T-cell (primary cell): ENCODE measurements at places on chromosomes 5 and 9.

DNA sequence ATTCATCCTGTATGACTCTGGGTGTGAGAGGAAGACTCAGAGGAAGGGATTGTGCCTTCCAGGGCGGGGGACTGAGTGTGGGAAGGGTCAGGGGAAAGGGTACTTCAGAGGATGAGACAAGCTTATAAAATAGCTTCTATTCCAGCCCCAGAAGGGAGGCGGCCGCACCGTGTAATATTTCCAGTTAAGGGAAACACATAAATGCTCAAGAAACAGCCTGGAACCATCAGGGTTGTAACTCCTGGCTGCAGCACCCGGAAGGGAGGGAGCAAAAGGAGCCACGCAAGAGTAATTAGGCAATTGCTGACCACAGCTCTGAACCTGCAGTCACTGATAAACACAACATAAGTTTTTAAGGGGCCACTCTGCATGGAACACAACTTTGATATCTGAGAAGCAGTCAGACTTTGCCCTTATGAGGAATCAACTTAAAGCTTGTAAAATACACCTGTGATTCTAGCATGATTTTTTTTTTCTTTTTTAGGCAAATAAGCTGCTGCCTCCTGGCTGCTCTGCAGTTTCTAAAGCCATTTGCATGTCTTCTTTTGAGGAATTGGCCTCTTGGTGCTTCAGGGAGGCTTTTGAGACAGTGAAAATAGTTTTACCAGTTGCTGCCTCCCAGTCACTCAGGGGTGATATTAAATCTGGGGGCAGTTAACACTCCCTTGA, 382.7 kb downstream of the ENC1 start:
- DNase-seq: no peak

GRCh38 chr9:94643176-94643575, 3.9 kb upstream of the FBP1 start:
- DNase-seq: no peak

DNA sequence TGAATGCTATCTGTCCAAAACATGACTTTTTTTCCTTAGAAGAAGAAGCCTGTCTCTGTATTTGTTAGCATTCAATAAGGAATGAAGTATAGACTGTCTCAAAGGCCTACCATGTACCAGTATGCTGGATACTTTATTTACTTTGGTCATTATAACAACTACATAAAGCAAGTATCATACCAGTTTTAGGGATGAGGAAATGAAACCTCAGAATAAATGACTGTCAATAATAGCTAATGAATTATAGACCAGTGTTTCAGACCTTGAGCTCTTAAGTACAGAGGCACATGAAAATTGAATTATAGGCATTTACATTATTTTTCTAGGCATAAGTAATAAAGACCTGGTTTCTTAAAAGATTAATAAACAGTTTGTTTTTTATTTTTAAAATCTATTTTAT, 166.4 kb upstream of the TLX3 start:
- DNase-seq: no peak

DNA sequence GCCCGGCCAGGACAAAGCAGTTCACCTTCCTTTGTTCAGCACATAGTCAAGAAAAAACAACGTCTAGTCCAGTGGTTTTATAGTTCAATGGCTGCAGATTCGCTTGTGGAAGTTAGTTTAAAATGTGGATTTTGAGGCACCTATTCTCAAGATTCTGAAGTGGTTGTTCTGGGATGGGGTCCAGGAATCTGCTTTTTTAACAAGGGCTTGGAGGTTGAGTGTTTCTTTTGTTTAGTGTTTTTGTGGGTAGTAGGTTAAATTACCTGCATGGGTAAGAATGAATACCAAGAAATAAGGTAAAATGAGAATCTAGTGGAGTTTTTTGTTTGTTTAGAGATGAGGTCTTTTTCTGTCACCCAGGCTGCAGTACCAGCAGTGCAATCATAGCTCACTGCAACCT, 28.4 kb upstream of the NADK2 start:
- no peak for DNase-seq

- DNase-seq: no peak
Measured at GRCh38 chr5:28808967-28809810, 1770.8 kb upstream of the CDH9 start.

GRCh38 chr5:15080219-15080618, 208.6 kb upstream of the ANKH start:
- no peak for DNase-seq

DNA sequence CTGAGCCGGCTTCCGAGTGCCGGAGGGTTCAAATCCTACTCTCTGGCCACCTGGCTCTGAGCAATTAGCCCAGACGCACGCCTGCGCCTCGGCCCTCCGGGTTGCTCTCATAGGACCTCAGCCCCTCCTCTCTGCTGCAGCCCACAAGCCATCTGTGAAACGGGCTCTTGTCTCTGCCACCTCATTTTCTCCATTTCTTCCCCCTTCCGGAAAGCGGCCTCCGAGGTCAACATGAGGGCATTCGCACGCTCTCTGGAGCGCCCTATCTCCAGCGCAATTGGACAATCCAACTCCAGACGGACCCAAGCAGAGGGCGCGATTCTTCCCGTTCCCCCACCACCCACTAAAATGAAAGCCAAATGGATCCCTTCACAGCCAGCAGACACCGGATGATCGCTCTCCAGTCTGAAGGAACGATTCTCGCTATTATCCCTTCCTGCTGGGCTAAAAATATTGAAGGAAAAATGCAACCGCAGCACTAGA, 41.5 kb downstream of the VAV2 start:
- no peak for DNase-seq

GRCh38 chr9:114909661-114910060, 20.7 kb downstream of the TNFSF8 start:
- no peak for DNase-seq

DNA sequence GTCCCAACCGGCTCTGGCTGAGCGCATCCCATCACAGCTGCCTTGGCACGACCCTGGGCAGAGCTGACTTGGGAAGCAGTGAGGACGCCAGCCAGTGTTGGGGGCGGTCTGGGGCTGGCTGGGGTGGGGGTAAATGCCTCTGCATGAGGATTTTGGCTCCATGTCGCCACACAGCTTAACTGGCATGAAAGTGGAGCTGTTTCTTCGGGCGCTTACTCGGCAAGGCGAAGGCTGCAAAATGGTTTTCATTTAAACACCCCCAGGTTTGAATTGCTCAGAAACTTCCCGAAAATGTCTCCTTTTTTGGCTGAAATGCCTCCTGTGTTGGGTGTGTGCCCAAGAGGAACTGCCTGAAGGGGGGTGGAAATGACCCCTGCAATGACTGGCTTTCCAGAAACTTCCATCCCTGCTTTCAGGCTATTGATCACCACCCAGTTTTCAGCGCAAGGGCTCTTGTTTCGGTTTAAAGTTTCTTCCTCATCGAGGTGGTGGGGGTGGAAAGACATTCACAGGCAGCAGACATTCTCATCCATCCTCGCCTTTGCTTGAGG, 38.3 kb downstream of the PTGES start:
- DNase-seq: no peak

DNA sequence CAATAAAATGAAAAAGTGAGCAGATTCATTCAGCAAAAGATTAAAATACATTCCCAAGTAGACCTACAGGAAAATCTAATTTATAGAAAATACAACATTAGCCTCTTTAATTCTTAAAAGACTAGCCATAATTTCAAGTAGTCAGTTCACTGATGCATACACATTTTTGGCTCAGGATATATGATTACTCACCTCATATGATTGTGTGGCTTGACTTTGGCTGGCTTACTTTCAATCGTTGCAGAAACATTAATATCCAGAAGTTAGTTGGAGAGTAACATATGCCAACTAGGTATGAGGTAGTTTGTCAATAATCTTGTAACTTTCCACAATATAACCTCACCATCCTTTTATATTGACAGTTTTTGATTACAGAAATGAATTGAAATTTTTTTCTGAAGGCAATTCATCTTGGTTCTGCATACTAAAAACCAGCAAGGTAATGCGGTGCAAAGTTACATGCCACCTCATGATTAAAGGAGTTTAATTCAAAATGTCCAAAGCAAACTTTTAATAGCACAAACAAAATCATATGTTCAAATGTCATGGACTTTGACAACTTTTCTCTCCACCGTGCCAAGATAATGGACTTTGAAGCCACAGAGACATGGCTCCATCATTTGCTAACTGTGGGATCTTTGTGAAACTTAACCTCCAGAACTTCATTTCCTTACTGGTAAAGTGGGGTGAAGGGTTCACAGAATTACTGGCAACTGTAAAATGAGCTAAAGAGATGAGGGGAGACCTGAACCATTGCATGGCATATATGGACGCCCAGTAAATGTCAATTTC, 76.6 kb upstream of the PAM start:
- no peak for DNase-seq

- DNase-seq: no peak
Measured at GRCh38 chr5:90214991-90215390, 194.6 kb downstream of the CETN3 start.

GRCh38 chr5:177067503-177067902, 19.2 kb upstream of the FGFR4 start:
- DNase-seq: no peak

DNA sequence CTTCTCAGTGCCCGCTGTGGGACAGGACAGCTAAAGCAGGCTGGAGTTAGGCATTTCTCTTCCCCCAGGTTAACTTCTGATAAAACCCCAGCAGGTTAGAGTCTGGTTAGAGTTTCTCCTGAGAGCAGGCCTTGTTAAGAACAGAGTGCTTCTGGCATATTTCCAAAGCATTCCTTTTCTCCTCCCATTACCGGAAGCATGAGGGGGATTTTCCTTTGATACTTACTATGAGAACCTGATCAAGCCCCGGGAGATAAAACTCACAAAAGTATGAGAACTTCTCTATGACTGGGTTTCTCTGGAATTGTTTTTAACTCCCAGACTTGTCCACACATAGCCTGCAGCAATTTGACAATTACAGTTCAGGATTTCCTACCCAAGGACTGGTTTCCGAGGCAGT, 77.4 kb upstream of the MAST4 start:
- DNase-seq: no peak

- no peak for DNase-seq
Measured at GRCh38 chr9:35517552-35518224, 27.8 kb downstream of the RUSC2 start.

DNA sequence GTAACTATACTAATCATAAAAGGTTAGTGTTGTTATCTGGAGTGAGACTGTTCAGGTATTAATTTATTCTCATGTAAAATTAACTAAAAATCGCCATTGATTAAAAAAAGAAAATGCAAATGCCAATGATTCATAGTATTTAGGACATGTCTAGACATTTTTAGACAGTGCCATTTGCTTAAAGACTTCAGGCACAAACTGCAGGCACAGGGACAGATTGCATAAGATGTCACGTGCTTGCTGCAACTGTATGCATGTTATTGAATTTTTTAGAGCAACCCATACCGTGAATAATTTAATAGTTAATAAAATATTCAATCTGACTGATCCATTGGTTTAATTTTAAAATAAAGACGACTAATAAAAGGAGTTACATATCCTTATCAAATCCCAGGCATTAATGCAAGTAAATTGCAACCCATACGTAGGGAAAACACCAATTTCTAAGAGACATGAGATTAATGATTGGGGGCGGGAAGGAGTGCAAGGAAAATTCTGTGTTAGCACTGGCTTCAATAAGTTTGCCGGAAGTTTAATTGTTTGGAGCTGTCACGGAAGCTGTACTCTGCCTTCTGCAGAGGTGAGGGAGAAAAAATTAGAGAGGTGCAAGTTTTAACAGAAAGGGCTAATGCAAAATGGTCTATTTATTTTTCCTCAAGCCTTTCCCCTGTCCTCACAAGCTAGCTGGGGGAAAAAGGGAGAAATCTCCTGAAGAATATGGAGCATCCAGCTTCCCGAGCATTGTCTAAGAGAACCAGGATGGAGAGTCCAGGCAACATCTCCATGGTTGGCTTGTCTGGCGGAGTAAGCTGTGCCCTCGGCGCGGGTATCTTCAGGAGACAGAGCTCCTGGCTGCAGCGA, 2.9 kb downstream of the EDIL3 start:
- no peak for DNase-seq

DNA sequence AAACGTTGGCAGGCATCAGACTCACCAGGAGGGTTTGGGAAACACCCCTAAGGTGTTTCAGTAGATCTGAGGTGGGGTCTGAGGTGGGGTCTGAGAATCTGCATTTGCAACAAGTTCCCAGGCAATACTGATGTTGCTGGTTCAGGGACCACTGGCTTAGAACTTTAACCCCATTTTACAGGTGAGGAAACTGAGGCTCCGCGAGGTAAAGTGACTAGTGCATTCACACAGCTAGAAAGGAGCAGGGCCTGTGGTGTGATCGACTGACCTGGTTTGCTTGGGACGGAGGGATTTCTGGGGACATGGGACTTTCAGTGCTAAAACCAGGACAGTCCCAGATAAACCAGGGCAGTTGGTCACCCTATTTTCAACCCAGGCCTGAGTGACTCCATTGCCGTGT, 81.4 kb upstream of the ZNF618 start:
- DNase-seq: no peak

GRCh38 chr5:139181835-139182452, 16.2 kb downstream of the SIL1 start:
- DNase-seq: no peak

DNA sequence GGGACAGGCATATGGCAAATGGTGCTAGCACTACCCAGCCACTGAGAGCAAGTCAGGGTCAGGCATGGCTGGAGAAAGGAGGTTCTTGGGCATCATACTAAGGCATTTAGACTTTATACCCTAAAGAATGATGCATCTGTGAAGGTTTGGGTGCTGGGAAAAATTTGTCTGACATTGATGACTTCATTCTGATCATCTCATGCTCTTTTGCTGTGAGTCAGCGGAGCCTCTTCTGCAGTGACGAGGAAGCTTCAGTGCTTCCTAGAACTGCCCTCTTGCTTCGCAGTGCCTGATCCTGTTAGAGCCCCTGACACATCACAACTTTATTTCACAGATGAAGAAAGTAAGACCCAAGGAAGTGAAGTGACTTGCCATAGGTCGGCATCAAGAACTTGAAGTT, 266.6 kb upstream of the GAS1 start:
- no peak for DNase-seq

DNA sequence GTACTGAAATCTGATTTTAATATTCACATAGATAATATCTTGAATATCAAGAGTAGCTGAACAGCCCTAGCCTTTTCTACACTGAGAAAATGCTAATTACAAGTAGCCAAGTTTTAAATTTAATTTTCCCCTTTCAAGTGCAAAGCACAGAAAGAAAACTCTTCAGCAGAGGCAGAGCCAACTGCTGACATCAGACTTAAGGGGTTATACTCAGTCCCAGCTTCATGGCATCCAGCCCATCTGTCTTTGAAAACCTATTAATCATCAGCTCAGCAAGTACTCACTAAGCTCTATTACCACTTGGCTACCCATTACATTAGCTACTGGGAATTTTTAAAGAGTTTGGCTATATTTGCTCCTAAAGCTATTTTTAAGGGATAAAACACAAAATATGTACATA, 220.5 kb downstream of the SLC12A2 start:
- no peak for DNase-seq

DNA sequence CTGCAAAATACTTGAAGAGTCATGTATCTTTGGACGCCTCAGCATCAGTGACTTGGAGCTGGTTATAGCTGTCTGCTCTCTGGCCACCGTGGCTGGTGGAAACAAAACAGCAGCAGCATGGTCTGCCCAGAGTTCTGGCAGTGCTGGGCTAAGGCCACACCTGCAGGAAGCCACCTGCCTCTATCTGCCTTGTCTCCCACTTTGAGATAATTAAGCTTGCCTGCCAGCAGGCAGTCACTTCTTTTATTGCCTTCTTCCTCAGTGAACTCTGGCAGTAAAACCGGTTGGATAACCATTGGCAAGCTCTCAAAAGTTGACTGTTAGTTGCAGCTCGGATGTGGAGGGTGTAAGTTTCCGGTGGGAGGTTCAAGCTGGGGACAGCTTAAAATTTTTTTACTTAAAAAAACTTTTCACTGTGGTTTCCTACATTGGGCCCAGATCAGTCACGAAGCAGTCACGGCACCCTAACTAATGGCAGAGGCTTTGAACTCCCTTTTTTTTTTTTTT, 4.9 kb downstream of the SMIM3 start:
- DNase-seq: peak; percentile 69

- DNase-seq: no peak
Measured at GRCh38 chr5:51997949-51998348, 614.7 kb downstream of the ISL1 start.
